Activated effector memory CD4-positive, alpha-beta T cell treated with anti-CD3 and anti-CD28 coated beads, Interleukin-2, amount 50 U/mL, for 16 hours (primary cell): ENCODE measurements at places on chromosomes 4 and X.

GRCh38 chr4:77184974-77185373 lies 28.0 kb downstream of the CCNG2 start:
- no peak for DNase-seq

- DNase-seq, result no peak
These were observed 499.5 kb downstream of the ANKRD50 start for GRCh38 chr4:124212815-124213630.

DNA sequence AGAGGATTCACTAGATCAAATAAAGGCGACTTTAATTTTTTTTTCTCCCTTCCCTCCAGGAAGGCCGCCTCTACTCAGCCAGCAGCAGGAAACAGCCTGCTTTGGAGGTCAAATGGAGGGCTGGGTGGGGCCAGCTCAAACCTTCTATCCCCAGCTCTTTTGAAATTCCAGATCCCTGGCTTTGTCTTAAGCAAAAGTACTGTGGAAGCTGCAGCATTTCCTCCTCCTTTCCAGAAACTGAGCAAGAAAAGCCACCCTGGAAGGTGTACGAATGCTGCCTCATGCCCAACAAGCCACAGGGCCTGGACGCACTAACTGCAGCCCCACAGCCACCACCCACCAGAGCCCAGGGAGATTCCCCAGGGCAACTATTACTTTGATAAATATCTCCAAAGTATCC lies 55.1 kb upstream of the ZCCHC13 start:
- no peak for DNase-seq

GRCh38 chrX:155070663-155070974 lies 317 bp downstream of the CMC4 start:
- no peak for DNase-seq

DNA sequence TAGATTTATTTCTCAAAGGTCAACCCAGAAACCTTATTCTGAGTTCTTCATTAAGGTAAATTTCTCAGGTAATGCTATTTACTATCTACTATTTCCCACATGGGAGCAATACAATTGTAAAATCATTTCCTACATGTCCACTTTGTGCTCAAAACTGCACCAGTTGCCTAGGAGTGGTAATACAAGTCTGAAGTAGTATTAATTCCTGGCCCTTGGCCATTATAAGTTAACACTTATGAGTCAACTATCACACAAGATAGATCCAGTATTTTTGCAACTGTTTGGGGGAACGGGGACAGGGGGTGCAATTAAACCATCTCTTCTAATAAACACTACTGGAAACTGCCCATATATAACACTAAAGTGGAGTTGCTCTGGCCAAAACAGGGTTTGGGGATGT lies 48.9 kb downstream of the ACSL4 start:
- no peak for DNase-seq

DNA sequence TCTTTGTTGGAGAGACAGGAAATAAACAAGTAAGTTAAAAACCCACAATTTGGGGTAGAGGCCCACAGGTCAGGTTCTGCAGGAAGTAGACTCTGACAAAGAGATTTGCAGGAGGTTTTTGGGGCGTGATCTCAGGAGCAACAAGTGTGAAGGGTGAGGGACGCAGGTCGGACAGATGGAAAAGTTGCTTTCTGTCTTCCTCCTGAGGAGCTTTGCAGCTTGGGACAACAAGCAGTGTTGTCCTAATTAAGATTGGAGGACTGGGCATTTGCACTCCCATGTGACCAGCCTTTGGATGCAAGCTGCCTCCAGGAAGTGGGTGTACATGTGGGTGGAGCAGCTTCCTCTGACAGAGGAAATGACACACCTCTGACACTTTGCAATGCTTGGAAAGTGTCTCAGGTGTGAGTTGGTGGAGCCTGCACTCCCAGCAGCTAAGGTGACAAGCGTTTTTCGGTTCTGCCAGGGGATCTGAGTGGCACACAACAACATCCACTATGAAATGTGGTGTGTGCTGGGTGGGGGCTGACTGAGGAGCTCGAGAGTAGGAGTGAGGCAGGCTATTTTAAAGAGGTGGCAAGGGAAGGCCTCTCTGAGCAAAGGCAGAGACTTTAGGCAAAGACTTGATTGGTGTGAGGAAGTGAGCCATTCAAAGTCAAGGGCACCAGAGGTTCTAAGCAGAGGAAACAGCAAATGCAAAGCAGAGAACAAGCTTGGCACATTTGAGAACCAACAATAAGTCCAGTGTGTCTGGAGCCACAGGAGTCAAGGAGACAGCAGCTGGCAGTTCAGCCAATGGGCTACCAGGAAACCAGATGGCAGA lies 339.8 kb upstream of the GATB start:
- DNase-seq, result peak; percentile 89

GRCh38 chr4:143858456-143858855 lies 46.9 kb downstream of the GYPE start:
- DNase-seq, result no peak

- no peak for DNase-seq
These were observed 10.4 kb downstream of the AFF1 start for GRCh38 chr4:86944964-86945781.

DNA sequence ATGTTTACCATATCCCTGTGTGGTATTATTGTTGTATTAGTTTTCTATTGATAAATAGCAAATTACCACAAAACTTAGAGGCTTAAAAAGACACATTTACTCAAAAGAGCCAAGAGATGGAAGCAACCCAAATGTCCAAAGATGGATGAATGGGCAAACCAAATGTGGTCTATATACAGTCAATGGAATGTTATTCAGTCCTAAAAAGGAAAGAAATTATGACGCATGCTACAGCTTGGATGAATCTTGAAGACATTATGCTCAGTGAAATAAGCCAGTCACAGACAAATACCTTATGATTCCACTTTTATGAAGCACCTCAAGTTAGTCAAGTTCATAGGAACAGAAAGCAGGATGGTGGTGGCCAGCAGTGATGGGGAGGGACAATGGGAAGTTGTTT lies 144.7 kb downstream of the QDPR start:
- DNase-seq, result no peak

DNA sequence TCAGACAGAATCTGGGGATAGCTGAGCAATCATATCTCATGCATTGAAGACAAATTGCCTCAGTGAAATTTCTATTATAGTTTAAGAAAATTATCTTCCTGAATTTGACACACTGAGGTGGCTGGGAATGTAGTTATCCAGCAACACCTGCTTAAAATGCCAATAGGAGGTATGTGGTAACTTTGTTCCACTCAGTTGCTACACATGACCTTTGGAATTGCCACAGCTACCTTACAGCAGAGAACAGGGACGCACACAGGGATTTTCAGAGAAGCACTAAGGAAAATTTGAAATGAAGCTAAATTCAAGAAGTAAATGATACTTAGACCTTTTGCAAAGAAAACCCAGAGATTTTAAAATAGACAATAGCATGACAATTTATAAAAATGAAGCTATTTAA lies 264.6 kb downstream of the IL1RAPL1 start:
- no peak for DNase-seq

- DNase-seq, result no peak
These were observed 36.9 kb upstream of the SH3KBP1 start for GRCh38 chrX:19924285-19924684.

GRCh38 chr4:86380181-86380724 lies 20.4 kb upstream of the MAPK10 start:
- no peak for DNase-seq

DNA sequence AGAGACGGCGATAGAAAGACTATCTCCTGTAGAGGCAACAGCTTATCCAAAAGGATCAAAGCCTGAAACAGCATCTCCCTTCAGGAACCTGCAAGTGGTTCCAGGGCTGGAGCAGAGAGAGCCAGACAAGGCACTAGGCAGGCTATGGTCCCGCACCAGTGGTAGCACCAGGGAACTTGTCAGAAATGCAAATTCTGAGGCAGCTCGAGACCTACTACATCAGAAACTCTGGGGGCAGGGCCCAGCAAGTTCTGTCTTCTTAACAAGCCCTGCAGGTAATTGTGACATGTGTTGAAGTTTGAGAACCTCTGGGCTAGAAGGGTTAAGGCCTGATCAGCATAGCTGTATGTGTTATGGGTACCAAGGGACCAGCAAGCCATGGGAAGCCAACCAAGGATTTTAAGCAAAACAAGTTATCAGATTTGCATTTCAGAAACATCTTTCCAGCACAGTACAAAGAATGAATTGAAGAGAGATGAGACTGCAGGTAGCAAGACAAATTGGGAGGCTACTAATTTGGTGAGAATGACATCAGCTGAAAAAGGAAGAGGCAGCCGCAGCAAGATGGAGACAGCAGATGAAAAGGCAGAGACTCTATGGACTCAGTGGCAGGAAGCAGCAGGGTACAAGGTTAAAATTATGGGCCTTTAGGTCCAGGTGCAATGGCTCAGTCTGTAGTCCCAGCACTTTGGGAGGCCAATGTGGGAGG lies 139.7 kb downstream of the TSPAN5 start:
- DNase-seq, result no peak

GRCh38 chrX:140672840-140673731 lies 36.5 kb upstream of the LINC00632 start:
- no peak for DNase-seq

DNA sequence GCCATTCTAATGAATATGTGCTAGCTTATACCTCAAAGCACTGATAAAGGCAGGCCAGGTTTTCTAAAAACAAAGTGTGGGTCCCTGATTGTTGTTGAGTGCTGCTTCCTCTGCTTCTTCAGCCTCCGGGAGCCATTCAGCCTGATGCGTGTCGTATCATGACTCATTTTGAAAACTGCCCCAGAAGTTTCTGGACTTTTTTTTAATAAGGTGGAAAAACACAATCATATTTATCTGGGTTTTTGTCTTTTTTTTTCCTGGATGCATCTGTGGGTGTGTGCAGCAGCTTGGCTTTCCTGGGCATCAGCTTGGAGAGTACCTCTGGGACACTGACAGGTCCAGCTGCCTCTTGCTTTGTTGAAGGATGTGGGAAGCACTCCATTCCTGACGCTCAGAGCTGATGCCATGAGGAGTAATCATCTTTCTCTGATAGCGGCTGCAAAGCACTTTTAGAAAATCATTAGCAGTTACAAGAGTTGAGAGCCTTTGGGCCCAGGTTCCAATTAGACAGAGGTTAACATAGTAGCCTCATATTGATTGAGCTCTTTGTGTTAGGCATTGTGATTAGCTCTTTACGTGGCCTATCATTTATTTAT lies 66.9 kb downstream of the PARM1 start:
- DNase-seq, result no peak

GRCh38 chrX:16240231-16240905 lies 73.1 kb downstream of the MAGEB17 start:
- no peak for DNase-seq

DNA sequence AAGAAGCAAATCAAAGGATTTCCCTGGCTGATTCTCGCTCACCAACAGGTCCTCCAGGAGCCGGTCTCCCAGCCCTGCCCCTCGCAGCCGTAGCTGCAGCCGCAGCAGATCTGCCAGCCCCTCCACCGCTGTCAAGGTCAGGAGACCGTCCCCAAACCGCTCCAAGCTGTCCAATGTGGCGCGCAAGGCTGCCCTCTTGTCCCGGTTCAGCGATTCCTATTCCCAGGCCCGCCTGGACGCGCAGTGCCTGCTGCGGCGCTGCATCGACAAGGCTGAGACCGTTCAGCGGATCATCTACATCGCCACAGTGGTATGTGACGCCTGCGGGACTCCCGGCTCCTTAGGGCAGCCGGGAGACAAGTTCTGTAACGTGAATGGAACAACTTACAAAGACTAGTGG lies 25.6 kb downstream of the SPATA18 start:
- no peak for DNase-seq

DNA sequence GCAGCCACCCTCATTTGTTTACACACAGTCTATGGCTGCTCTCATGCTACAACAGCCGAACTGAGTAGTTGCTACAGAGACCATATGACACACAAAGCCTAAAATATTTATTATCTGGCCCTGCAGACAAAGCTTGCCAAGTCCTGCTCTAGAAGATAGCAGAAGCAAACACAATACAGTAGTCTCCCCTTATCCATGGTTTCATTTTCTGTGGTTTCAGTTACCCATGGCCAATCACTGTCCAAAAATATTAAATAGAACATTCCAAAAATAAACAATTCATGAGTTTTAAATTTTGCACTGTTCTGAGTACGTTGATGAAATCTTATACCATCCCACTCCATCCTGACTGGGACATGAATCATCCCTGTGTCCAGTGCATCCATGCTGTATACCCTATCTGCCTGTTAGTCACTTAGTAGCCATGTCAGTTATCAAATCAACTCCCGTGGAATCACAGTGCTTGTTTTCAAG lies 40.2 kb upstream of the ZNF81 start:
- DNase-seq, result no peak

- peak; percentile 77 for DNase-seq
These were observed 7.5 kb downstream of the SEPTIN6 start for GRCh38 chrX:119685225-119686066.

DNA sequence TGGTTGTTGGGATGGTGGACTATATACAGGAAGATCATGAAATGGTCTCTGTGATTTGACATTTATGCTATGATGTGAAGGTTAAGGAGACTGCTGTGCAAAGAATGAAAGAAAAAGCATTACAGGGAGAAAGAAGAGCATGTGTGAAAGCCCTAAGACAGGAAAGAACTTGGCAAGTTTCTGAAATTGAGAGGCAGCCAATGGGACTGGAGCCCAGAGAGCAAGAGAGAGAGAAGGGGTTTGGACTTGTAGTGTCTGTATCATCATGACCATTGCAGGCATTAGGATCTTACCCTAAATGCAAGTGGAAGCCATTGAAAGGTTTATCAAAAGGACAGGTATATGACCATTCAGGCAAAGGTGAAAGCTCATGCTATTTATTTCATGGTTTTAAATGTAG lies 147.1 kb downstream of the NAA11 start:
- DNase-seq, result no peak

GRCh38 chrX:132031867-132032266 lies 8.8 kb downstream of the STK26 start:
- DNase-seq, result no peak

DNA sequence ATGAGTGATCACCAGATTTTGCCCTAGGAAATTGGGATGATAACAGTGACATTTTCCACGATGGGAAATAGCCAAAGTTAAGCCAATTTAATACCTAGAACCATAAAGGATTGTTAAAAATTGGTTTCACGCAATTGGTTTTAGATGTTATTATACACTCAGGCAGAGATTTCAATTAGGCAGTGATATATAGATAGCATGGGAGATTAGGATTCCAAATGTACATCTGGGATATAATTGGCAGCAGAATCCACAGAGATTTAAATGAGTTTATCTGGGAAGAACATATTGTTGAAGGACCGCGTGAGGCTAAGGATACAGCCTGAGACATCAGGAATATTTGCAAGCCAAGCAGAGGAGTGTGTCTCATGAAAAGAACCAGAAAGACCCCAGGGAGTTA lies 351.6 kb downstream of the GPM6A start:
- DNase-seq, result no peak

GRCh38 chr4:159435561-159436023 lies 332.7 kb downstream of the RAPGEF2 start:
- DNase-seq, result no peak

GRCh38 chr4:38007645-38008044 lies 47.4 kb downstream of the PTTG2 start:
- DNase-seq, result no peak

DNA sequence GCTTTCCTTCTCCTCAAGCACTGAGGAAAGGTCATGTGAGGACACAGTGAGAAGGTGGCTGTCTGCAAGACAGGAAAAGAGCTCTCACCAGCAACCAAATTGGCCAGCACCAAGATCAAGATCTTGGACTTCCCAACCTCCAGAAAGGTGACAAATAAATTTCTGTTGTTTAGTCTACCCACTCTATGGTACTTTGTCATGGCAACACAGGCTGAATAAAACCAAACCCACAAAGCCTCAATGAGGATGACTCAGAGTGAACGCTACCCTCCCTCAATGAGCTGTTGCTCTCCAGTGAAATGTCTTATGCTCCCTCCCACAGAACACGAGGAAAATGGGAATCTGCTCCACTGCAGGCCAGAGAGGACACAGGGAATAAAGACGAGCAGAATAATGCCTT lies 244.1 kb downstream of the RAB28 start:
- DNase-seq, result no peak

- DNase-seq, result no peak
These were observed 106.6 kb upstream of the SH3RF1 start for GRCh38 chr4:169377367-169377766.
